ENCODE measurements at places on chromosomes 2 and 18.

- DNase-seq: peak; percentile 14
These were observed 64.8 kb downstream of the BCL2L11 start for GRCh38 chr2:111185361-111186022.

DNA sequence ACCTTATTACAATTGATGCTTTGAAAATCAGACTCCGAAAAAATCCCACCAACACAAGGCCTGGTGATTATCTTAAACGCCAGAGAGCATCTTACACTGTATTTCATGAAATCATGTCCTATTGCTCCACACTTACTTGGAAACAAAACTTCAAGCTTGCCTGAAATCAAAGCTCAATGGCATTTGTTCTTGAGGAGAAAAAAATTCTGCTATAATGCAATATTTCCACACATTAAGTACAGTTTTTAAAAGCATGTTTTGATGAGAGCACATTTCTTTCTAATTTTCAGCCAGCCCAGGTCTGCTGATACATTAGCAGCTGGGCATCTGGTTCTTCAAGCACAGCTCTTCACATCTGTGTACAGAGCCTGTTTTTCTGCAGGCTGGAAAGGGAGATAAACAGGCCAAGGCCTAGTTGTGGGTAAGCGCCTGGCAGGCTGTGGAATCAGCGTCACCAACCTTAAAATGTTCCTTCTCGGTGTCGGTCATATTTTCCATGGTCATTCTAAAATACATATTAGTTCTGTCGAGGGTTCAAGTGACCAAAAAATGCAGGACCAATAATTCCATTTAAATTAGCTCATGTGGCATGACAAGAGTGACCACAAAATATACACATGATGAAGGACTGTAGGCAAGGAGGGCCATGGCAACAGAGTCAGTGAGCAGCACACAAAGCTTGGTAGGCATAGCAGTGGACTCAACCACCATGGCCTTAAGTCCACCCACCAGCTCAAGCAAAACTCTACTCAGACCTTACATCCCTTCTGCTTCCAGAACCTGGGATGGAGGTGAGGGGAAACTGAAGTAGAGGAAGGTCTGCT, 20.9 kb downstream of the SLC8A1 start:
- no peak for DNase-seq

DNA sequence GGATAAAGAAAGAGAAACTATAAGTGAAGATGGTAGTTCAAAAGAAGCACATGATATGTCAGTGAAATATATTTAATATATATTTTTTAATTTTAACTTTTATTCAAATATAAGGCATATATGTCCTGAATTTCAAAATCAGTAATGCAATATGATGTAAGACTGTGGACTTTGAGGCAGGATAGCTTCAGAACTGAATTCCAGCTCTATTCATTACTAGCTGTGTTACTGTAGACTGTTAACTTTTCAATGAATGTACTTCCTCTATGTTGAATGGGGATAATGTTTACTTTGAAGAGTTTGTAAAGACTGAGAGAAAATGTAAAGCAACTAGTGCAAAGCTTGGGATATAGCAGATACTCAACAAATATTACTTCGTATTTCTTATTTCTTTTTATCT, 112.6 kb downstream of the PMS1 start:
- DNase-seq: no peak

- no peak for DNase-seq
These were observed 58.1 kb upstream of the MYT1L start for GRCh38 chr2:2389215-2389614.

DNA sequence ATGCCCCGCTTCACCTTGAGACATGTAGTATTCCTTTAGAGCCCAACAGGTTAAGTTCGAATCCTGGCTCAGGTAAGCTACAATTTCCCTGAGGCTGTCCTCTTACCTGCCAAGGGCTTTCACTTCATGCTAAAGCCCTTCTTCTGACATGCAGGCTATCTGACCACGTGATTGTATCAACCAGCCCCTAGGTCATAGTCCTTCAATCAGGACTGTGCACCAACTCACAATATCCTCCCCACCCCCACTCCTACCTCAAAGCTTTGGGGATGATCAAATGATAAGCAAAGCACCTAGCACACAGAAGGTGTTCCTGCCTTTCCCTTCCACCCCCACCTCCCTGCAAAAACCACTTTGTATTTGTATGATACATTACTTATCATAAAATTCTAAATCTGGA, 78.9 kb downstream of the AAK1 start:
- no peak for DNase-seq

GRCh38 chr2:8547284-8548064, 134.4 kb upstream of the ID2 start:
- no peak for DNase-seq

- DNase-seq: no peak
These were observed 198.4 kb downstream of the AFF3 start for GRCh38 chr2:99944019-99944418.

- no peak for DNase-seq
These were observed 1.1 kb upstream of the ATP6V1C2 start for GRCh38 chr2:10720306-10720705.

Measured in SHP77 (cell line).